Foreskin melanocyte (primary cell): ENCODE measurements at places on chromosomes 13 and 19.

- no peak for DNase-seq
These were observed 17.8 kb upstream of the EMC10 start for GRCh38 chr19:50458396-50459066.

DNA sequence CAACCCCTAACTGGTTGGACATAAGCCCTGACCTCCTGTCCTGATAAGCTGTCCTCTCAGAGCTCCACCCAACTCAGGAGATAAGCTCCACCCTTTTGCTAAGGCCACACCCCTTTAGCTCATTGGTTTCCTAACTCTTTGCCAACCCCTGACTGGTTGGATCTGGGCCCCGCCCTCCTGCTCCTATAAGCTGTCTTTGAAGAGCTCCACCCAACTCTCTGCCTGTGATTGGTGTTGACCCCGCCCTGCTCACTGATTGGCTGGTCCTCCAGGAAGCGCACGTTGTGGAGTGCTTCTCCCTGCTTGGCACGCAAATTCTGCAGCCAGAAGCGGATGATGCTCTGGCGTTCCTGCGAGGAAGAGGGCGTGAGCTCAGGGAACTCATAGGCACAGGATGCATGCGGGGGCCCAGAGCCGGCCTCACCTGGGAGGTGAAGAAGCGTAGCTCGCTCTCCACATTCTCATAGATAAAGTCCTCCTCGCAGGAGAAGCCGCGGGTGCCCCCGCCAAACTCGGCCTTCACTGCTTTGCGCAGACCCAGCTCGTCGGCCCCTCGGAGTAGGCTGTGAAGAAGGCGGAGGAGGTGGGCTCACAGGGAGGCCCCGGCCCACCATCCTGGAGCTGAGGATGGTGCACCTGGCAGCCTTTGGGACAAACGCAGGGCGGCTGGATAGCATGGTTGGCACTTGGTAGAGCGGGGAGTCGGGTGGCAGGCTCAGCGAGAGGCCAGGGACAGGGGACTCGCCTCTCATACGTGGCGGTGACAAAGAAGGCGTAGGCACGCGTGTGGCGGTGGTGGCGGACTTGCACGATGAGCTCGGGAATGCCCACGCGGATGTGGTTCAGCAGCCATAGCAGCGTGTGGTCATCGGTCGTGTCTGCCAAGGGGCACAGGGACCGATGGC lies 1.7 kb downstream of the ANO8 start:
- DNase-seq, result peak; percentile 57

GRCh38 chr13:76887076-76887563 lies 915 bp upstream of the KCTD12 start:
- DNase-seq, result no peak

GRCh38 chr19:6797646-6798045 lies 25.1 kb downstream of the VAV1 start:
- no peak for DNase-seq

DNA sequence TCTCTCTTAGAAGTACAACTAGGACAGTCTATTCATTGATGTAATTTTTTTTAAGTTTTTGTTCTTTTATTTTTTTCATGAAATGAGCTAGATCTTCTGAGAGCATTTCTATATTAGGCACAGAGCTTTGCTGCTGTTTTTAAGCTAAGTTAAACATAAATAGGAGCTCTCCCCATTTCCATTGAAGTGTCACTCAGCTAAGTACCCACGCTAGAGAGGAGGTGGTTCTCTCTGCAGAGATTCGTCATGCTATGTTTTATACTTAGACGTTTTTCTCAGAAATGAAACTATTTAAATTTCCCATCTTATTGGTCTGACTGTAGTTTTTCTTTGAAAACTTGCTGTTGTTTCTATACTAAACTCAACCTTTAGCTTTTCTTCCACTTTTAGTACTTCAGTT lies 271.5 kb downstream of the PCDH9 start:
- DNase-seq, result no peak

DNA sequence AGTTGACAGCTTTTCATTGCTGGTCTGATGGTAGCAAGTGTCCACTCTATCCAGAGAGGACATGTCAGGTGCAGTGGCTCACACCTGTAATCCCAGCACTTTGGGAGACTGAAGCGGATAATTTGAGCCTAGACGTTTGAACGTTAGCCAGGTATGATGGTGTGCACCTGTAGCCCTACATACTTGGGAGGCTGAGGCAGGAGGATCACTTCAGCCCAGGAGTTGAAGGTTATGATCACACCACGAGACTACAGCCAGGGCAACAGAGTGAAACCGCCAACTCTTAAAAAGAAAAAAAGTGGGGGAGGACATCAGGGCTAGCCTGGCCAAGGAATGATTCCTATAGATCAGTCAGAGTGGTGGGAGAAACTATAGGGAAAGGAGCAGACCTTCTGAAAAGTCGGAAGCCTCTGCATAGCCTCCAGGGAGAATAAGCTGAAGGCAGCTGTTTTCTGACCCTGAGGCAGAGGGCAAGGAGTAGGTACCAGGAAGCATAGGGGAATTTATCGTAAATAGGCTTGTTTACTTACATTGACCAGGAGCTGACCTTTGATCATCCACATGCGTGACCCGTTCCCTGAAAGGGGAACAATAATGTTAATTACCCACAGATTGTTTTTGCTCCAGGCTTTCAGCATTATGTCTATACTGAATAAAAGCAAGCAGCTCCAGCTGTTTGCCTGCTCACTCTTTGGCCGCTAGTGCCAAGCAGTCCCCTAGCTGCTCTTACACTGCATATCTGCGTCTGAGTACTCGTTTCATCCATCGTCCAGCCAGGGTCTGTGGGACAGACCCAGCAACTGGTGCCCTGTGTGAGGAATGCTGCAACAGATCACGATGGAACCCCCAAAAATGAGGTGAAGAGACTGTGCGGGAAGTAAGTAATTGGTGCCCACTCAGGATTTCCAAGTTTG lies 161.6 kb downstream of the RNF17 start:
- DNase-seq, result peak; percentile 20

GRCh38 chr13:114067886-114068651 lies 64.4 kb downstream of the RASA3 start:
- DNase-seq, result no peak

GRCh38 chr19:2533072-2533425 lies 57.1 kb downstream of the GADD45B start:
- DNase-seq, result no peak

DNA sequence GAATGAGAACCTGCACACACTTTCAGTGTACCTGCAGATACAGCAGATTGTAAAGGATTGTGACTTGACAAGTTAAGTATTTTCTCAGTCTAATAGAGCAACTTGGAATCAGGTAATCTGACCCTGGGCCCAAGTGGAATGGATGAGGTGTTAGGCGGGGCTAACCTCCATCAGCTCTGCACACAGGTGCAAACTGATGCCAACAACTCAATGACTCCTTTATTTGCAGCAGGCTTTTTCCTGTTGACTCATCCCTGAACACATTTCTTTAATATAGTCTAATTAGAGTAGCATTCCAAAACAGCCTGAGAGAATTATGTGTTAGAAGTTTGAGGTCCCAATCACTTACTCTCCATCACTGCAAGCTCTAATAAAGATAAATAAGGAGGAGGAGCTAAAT lies 48.8 kb downstream of the TPT1 start:
- no peak for DNase-seq

- DNase-seq, result no peak
These were observed 13.2 kb downstream of the SLC46A3 start for GRCh38 chr13:28705461-28706083.

DNA sequence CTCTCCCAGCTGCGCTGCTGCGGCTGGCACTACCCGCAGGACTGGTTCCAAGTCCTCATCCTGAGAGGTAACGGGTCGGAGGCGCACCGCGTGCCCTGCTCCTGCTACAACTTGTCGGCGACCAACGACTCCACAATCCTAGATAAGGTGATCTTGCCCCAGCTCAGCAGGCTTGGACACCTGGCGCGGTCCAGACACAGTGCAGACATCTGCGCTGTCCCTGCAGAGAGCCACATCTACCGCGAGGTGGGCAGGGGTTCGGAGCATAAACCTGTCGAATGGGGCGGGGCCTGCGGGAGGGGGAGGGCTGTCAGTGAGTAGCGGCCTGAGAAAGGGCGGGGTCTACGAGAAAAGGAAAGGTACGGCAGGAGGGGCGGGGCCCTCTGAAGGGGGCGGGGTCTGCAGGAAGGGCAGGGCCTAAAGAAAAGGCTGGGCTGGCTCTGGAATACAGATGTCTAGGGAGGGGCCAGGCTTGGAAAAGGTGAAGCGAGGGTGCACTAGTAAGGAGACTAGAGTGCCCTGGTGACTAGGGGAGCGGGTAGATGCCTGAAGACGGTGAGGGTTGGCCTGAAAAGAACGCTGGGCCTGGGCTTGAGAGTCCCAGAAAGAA lies 3.6 kb downstream of the CD37 start:
- no peak for DNase-seq

DNA sequence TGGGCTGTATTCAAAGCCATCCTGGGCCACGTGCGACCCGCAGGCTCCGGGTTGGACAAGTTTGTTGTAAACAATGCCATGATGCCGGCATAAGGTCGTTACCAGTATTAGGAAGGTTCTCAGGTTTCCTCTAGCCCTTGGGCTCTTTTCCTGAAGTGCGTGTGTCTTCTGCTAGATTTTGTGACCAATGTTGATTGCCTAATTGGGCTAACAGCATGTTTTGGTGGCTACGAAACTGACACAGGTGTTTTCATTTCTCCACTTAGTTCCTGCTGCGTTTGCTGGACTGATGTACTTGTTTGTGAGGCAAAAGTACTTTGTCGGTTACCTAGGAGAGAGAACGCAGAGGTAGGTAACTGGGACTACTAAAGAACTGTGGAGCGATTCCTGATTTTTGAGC lies 20.3 kb downstream of the ALOX5AP start:
- DNase-seq, result no peak

- DNase-seq, result no peak
These were observed 231.7 kb downstream of the MZT1 start for GRCh38 chr13:72495681-72496080.

DNA sequence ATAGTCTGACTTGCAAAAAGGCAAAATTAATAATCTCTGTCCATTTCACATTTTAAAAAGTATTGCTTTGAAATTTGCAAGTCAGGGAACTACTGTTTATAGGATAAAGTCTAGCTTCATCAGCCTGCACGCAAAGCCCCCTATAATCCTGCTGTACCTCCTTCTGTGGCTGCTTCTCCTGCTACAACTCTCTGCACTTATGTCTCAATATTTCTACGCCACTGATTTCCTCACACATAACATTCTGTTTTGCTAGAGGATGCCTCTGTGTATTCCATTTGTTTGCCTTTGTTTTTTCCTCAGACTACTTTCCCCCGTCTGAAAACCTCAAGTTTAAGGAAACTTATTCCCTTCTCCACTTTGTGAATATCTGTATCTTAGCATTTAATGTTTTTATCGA lies 389.9 kb downstream of the RFC3 start:
- DNase-seq, result no peak

- DNase-seq, result no peak
These were observed 12.6 kb upstream of the GARRE1 start for GRCh38 chr19:34241513-34242337.

GRCh38 chr13:104085611-104086010 lies 1019.4 kb upstream of the SLC10A2 start:
- DNase-seq, result no peak

DNA sequence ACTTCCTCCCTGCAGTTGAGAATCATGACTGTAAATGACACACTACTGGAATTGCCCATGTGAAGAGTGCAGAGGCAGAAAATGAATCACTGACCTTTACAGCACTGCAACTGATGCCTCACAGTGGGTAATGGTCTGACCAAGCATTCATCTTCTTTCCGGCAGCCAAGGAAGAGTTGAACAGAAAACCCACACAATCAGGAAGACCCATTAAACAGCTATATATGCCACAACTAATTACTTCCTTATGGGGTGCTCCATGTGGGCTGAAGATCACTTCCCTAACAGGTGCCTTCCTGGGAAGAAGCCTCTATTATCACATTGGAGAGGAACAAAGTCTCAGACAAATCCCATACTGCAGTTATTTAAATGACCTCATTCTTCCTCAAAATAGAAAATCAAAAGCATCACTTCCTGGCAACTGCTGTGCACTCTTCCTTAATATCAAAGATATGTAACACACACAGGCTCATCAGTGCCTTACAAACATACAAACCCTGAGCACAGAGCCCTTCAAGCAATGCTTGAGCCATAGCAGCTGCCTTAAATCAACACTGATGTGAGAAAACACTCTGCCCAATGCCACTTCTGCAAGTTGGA lies 45.8 kb downstream of the RUBCNL start:
- peak; percentile 46 for DNase-seq

GRCh38 chr19:1624458-1624857 lies 19.2 kb upstream of the UQCR11 start:
- peak; percentile 34 for DNase-seq

DNA sequence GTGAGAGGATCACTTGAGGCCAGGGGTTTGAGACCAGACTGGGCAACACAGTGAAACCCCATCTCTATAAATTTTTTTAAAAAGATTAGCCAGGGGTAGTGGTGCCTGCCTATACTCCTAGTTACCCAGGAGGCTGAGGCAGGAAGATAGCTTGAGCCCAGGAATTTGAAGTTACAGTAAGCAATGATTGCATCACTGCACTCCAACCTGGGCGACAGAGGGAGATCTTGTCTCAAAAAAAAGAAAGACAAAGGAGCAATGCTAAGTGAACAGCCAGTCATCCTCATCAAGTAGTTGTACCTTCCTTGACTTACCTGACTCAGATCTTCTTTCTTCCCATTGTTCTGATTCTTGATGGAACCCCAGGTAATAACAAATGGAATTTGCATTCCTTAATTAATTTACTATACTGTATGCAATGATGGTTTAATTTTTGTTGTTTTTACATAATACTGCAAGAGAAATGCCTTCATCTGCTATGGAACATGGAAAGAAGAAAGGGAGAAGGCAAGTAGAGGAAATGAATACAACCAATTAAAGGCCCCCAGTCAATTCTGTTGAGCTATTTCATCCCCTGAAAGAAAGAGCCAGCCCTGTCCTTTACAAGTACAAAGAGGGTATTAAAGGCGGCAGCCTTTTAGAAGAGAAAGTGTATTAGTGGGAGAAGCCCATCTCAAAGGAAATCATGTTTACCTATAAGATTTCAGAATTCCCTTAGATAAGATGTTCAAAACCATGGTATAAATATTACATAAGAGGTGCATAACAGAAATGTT lies 316.7 kb downstream of the DIAPH3 start:
- no peak for DNase-seq

DNA sequence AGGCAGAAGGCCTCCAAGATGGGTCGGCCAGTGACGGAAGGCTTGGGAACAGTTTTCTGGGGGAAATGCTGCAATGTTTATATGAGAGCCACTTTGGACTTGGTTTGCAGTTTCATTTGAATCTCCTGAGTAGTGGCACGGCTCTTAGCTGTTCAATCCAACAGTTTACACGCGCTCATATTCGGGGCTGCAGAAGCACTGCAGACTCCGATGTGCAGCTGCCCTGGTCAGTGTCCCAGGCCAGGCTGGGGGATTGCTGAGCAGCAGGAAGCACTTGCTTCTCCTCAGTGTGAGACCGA lies 31.7 kb downstream of the CEBPG start:
- DNase-seq, result no peak

GRCh38 chr19:12596927-12597548 lies 13.6 kb downstream of the ZNF490 start:
- DNase-seq, result peak; percentile 66

GRCh38 chr13:78978381-78978998 lies 319.5 kb upstream of the OBI1 start:
- DNase-seq, result peak; percentile 44

DNA sequence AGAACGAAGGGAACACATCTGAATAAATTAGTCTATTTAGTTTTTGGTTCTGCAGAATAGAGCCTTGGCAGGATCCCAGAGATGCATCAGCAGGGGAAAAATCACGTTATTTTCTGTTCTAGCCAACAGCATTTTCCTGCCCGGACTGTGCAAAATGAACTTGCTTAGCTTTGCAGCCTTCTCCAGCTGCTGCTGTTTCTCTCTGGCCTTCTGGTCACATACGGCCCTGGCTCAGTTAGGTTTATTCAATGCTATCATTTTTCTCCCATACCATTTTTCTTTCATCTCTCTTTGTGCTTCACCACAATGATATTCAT lies 110.4 kb upstream of the KL start:
- no peak for DNase-seq
